ENCODE measurements at places on chromosomes 7 and 10.

- DNase-seq, result no peak
Measured at GRCh38 chr7:37433166-37433565, 15.5 kb downstream of the ELMO1 start.

DNA sequence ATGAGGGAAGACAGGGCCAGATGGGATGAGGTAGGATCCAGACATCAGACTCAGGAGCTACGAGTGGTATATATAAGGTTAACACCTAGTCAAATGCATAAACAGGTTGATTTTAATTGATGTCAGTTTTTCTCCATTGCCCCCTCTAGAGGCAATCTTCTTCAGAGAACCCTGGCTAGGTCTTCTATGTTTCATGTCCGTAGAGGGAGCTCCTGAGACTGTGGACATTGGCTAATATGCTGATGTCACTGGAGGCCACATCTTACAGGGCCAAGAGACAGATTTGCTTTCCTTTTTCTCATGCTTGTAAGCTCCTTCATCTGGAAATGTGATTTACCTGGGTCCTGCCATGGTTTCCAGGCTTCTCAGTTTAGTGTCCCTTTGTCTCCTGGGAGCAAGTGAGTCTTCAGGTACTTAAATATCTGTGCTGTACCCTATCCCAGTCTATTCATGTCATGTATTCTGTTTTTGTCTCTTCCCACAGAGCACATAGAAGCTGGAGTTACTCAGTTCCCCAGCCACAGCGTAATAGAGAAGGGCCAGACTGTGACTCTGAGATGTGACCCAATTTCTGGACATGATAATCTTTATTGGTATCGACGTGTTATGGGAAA lies 161.6 kb upstream of the PRSS1 start:
- DNase-seq, result no peak

DNA sequence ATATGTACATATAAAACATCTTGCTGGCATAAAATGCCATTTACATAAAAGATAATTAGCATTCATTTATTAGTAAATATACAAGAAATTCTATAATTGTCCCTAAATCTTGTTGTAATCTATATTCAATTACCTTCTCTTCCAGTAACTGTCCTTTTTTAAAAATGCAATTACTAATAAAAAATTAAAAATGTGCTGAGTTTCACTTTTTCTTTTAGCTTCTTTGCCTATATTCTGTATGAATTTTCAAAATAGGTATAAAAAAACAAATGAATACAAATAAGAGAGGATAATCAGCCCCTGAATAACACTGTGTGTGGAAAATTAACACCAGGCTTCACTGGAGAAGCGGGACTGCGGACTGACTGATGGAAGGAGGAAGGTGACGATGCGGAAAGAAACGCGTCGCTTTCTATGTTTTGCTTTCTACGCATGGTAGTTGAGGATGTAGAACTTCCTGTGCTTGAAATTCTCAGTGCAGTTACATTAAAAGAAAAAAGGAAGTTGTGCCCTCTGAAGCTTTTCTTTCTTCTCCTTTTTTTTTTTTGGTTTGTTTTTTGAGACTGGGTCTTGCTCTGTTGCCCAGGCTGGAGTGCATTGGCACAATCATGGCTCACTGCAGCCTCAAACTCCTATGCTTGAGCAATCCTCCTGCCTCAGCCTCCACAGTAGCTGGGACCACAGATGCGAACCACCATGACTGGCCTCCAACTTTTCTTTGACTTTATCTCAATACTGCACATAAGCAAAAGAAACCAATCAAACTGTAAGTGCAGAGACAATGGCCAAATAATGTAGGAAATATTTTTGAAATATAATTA lies 7.4 kb upstream of the ZMYND11 start:
- DNase-seq, result no peak

- no peak for DNase-seq
Measured at GRCh38 chr7:72098807-72099580, 313.1 kb downstream of the CALN1 start.

GRCh38 chr7:110623436-110623835 lies 467.5 kb upstream of the LRRN3 start:
- DNase-seq, result no peak

DNA sequence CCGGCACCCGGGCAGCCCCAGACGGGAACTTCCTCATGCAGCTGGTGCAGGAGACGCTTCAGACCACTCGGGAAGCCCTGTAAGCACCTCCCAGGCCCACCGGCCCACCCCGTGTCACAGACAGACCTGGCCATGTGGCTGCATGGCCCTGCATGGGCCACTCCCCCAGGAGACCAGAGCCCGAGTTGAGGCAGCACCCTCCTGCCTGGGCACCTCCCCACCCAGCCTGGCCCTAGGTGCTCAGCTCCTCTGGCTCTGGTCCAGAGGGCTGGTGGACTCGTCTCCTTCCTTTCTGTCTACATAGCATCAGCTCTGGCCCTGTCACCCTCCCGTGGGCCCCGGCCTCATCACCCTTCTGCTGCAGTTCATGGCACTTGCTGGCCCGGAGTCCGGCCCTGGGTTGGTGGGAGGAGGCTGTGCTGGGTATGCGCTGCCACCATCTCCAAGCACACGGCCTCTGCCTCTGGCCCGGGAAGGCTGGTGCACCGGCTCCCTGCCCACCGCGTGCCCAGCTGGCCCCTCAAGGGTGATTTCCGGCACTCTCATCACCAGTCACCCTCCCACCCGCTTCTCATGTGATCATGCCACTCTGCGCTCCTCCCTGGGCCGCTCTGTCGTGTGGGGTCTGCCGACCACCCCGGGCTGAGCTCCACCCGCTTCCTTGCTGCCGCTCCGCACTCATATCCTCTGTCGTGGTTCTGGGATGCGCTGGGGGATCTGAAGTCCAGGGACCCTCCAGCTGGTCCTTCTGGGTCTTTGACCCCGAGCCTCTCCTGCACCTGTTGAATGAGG lies 53.1 kb upstream of the DPYSL4 start:
- DNase-seq, result no peak

DNA sequence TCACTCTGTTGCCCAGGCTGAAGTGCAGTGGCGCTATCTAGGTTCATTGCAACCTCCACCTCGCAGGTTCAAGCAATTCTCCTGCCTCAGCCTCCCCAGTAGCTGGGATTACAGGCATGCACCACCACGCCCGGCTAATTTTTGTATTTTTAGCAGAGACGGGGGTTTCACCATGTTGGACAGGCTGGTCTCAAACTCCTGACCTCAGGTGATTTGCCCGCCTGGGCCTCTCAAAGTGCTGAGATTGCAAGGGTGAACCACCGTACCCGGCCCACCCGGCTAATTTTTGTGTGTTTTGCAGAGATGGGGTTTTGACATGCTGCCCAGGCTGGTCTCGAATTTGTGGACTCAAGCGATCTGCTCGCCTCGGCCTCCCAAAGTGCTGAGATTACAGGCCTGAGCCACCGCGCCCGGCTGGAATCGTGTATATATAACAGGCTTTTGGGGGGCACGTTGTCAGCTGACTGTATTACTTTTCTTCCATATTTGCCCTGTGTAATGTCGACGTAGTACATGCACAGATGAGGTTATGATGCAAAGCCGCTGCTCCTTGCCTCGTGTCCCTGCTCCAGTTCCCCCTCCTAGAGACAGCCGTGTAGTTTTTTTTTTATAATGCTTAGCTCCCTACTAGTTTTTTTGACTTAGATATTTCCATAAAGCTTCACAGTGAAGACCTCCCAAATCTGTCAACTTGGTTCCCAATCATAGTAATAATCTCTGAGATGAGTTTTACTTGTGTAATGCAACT lies 883 bp upstream of the TRA2A start:
- DNase-seq, result no peak

- no peak for DNase-seq
Measured at GRCh38 chr7:55110993-55111361, 92.2 kb downstream of the EGFR start.

DNA sequence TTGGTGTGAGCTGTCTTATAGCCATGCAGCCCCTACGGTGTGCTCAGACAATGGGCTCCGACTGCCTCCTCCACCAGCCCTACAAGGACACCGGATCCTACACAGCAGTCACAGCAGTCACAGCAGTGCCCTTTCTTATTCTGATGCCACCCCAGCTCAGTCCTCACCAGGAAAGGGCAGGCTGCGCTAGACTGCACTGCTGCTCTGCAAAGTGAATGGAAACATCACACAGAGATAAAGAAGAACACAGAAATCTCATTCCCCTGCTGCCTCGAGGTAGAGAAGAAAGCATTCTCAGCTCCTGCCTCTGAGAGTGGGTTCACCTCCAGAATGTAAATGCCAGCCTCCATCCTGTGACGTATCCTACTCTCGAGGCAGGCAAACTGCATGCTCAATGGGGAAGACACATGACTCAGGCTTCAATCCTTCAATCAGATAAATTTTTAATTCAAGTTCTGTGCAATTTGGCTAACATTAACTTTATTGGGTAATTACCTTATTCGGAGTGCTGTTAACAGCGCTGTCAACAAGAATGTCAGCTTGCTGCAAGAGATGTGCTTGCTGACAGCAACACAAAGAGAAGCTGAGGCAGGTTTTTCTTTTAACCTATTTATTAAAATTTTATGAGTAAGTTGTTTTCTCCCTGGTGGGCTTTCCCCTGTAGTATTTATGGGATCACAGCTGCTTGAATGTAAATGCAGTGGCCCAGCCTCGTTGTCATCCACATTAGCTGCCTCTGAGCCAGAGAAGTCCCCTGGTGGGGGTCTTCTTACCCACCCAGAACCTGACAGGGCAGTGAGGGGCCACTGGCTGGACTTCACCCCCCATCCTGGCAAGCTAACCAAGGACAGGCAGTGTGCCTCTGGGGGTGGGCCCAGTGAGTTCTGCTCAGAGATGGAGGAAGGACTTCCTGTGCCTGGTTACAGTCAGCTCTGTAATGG lies 241.3 kb upstream of the KMT2E start:
- no peak for DNase-seq

GRCh38 chr10:70984986-70985722 lies 96.8 kb upstream of the PCBD1 start:
- DNase-seq, result no peak

DNA sequence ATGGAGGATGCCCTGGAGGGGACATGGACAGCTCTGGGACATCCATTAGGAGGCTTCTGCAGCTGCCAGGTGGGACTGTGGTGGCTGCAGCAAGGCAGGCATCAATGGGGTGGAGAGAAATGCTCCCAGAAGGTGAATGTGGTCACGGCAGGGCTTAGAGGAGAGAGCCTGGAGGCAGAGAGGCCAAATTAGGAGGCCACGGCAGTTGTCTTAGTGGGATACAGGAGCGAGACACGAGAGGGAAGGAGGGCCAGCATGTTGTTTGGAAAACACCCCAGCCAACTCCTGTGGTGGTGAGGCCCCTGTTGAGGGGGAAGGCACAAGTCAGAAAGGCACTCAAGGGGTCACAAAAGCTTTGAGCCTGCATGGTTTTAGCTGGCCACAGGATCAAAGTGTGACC lies 14.6 kb upstream of the ECHDC3 start:
- DNase-seq, result no peak

GRCh38 chr7:124690840-124691239 lies 74.8 kb downstream of the GPR37 start:
- DNase-seq, result no peak

DNA sequence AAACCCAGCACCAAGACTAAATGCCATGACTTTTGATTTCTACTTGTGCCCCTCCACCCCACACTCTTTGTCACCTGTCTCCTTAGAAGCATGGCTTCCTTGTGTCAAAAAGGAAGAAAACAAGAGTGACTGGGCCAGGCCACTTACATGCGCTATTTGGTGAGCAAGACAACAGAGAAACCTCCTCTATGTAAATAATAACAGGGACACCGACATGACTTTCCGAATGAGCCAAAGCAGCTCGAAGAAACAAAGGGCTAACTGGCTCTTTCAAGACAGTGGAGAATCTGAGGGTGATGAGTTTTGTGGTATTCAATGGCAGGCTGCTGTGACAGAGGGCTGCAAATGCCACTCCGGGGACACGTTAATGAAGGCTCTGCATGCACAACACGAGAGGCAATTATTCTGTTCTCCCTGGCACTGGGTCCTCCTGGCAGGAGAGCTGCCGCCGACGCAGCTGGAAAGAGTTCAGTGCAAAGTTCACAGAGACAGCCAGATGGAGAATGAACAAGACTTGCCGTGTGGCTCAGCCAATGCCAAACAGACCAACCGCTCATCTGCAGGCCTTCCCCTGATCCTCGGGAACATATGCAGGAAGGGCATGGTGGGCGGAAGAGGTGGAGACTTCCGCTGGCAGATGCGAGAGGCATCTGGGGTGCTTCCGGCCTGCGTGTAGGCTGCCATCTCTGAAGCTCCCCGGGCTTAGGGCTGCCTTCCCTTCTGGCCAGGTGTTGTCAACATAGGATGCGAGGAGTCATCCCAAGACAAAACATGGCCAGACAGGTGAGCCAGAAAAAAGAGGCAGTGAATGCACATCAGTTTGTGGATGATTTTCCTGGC lies 59.1 kb upstream of the SMNDC1 start:
- DNase-seq, result no peak

DNA sequence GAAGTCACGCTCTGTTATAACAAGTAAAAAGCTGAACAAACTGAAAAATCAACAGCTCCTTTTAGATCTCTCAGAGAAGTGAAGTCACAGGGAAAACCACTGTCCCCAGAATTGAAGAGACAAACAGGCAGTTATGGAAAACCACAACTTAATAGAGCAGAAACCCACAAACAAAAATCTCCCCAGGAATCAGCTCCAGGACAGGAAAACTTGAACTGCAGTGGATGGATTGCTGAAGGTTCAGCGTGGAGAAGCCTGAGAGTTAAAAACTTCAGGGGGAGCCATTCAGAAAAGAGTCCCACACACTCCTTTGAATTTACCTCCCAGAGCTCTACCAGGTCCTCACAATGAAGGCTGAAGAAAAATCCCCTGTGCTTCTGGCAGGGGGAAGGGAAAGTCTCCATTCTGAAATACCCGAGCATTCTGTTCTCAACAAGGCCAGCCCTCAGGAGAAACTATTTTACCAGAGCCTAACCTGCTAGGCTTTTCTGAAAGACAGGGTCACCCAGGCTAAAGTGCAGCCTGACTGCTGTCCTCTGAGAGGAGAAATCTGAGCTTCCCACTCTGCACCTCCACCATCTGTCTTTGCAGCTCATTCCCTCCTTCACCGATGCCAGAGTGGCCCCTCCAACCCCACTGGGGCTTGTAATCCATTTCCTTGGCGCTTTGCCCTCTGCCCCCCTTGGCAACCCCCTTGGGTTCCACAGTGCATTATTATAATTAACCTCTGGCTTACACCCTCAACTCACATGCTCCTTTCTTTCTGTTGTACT lies 65.0 kb upstream of the CCNY start:
- no peak for DNase-seq
